Spleen (tissue), 13 donors: ENCODE measurements at places on chromosomes 5 and 9. TPM values are rescaled to one million over a fixed set of nuclear protein-coding genes. Genes with fewer than 3 reads are reported as not detected.

DNA sequence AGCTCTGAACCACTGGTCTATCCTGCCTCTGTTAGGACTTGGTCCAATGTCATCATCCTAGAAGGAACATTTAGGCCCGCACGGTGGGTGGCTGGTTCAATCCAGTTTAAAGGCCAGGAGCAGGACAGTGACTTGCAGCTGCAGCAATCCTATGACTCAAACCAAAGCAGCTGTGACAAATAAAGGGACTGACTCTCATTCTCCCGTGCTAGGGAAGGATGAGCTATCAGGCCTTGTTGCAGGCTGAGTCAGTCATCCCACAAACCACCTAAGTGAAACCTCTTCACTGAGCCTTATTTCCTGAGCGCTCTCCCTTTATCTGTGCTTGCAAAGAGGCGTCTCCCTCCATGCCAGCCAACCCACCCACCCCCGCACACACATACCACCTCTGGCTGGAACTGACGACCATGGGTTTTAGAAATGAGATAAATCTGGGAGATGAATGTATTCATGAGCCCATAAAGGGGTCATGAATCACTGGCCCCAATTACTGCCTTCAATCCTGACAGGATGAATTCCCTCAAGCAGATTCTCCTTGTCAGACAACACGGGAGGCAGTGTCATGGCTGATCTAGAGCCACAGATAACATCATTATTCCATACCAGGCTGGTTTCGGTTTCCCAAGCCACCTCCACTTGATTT, 93.4 kb downstream of the KCNIP1 start:
- no peaks in the 10 kb centered on the region for H3K27me3 ChIP-seq
- DNase-seq, result no peak
- no peaks in the 10 kb centered on the region for H3K36me3 ChIP-seq
- H3K4me3 ChIP-seq, result peak overlapping the region; percentile 2
- H3K4me1 ChIP-seq, result peaks cover 5% of the 10 kb centered on the region

DNA sequence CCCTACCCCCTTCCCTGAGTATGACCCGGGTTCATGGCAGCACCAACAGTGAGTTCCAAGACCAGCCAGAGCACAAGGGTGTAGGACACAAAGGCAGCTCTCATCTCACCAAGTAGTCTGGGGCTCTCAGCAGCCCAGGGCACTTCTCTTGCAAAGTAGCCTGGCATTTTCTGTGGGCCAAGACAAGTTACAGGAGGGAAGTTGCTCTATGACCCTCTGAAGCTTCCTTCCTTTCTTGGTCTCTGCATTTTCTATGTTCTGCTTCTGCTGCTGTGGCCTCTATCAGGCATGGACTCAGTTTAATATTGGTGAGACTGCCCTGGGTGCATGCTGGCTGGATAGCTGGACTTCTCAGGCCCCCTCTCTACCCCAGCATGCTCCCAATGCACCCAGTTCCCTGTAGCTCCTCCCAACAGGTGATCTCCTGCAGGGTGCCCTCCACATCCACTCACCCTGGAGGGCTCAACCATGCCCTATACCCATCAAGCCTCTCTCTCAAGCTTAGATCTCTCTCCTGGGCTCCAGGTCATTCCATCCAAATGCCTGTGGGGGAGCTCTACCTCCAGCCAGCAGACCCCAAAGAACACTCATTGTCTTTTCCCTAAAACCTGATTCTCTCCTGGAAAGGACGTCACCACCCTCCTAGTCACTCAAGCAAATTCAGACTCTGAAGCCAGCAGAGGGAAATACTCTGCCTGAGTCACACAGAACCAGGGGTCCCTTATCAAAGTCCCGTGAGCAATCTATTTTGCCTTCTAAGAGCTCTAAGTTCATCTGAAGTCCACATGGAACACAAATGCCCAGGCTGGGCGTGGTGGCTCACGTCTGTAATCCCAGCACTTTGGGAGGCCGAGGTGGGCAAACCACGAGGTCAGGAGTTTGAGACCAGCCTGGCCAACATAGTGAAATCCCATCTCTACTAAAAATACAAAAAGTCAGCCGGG, 13.8 kb downstream of the TBC1D2 start:
- peak overlapping the region; percentile 23 for H3K27ac ChIP-seq
- H3K27me3 ChIP-seq, result no peaks in the 10 kb centered on the region
- no peak overlapping the region for H3K4me3 ChIP-seq
- H3K4me1 ChIP-seq, result peaks cover 7% of the 10 kb centered on the region
- DNase-seq, result no peak

The CCNI2 gene
- total RNA-seq, result 1.0 TPM

DNA sequence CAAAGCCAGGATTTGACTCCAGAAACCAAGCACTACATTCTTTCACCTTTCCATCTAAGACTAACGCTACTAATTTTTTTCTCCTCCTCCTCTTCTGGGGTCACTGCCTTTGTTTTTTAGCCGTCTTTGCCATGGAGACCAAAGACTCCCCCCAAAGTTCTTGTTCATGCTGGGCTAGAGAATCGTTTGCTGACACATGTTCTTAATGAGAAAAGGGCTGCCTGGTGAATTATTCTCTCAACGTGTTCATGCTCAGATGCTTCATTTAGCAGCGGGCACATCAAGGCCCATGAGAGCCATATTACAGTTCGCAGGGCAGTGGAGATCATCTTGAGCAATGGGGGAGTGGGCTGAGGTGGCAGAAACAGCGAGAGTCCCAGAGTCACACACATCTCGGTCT, 134.9 kb downstream of the SLIT3 start:
- H3K4me3 ChIP-seq, result no peak overlapping the region
- H3K27ac ChIP-seq, result no peak overlapping the region
- H3K4me1 ChIP-seq, result no peaks in the 10 kb centered on the region
- no peaks in the 10 kb centered on the region for H3K36me3 ChIP-seq

GRCh38 chr5:87233143-87233542, 34.5 kb upstream of the RASA1 start:
- DNase-seq, result no peak
- H3K27me3 ChIP-seq, result no peaks in the 10 kb centered on the region
- no peak overlapping the region for H3K4me3 ChIP-seq
- no peaks in the 10 kb centered on the region for H3K36me3 ChIP-seq
- H3K4me1 ChIP-seq, result no peaks in the 10 kb centered on the region

DNA sequence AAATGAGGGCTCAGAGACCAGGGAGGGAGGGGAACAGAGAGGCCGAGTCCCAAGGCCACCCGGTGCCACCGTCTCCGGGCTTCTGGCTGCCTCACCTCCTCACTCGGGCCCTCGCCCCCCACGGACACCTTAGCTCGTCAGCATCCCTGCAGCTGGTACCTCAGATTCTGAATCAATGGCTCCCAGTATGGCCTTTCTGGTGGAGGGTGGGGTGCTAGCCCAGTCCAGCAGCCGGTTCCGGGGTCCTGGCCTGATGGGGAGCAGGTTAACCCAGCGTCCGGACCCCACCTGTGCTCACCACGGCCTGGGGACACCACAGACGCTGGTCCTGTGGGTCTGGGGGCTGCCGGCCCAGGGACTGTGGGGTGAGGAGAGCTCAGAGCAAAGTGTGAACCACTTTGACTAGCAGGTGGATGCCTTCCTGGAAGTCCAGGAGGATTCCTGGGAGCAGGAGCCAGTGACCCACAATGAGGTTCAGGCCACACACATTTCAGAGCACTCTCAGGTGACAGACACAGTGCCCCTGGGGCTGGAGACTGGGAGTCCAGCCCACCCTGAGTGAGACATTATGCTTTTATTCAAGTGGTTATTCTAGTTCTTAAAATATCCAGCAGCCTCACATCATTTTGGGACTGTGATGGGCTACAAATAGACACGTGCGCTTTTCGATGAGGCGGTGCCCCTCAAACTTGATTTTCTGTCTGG, 53.3 kb downstream of the AHRR start:
- H3K4me3 ChIP-seq, result no peak overlapping the region
- no peaks in the 10 kb centered on the region for H3K36me3 ChIP-seq
- peak; percentile 69 for DNase-seq
- peaks cover 30% of the 10 kb centered on the region for H3K4me1 ChIP-seq
- H3K27ac ChIP-seq, result no peak overlapping the region

- H3K4me3 ChIP-seq, result no peak overlapping the region
- peak; percentile 82 for DNase-seq
- H3K27ac ChIP-seq, result peak overlapping the region; percentile 16
- H3K4me1 ChIP-seq, result peaks cover 46% of the 10 kb centered on the region
- no peaks in the 10 kb centered on the region for H3K27me3 ChIP-seq
These were observed 4.7 kb upstream of the TNIP1 start for GRCh38 chr5:151085517-151086041.

The GARNL3 gene
- total RNA-seq, result 10.4 TPM

DNA sequence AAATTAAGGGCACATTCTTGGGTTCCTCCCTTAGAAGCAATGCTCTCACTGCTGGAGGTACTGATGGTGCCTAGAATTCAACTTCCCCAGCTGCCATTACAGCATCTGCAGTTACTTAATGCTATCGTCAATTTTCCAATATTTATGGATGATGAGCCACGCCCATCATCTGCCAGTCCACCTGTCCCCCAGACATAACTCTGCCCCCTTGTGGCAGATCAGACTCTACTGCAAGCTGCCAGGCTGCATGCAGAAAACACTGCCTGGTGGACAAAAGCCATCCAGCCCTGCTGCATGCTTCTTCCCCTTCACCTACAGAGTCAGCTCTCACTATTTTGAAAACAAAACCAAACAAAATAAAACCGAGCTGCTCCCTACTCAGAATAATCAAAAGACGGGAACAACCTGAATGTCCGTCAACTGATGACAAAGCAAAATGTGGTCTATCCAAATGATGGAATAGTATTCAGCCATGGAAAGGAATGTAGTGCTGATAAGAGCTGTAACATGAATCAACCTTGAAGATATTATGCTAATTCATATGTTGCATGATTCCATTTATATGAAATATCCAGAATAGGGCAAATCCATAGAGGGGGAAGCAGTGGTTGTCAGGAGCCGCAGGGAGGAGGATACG, 66.4 kb downstream of the RETREG1 start:
- no peak overlapping the region for H3K27ac ChIP-seq
- H3K4me3 ChIP-seq, result no peak overlapping the region
- no peaks in the 10 kb centered on the region for H3K27me3 ChIP-seq
- H3K4me1 ChIP-seq, result no peaks in the 10 kb centered on the region

DNA sequence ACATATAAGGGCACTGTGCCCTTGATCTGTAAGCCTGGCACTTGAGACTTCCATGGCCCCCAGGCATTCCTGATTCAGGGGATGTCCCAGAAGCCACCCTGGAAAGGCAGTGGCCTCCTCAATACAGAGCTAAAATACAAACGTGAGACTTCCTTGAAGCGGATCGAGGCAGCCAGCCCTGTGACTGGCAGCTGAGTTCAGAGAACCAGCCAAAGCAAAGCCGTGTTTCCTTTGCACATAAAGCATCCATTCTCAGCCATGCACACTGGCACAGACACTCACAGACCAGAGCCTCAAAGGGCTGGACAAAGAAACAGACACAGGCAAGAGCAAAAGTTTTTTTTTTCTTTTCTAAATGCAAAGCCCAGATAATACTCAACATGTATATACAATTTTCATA, 18.8 kb upstream of the CPEB4 start:
- no peak overlapping the region for H3K4me3 ChIP-seq
- no peaks in the 10 kb centered on the region for H3K27me3 ChIP-seq
- H3K36me3 ChIP-seq, result no peaks in the 10 kb centered on the region
- no peak overlapping the region for H3K27ac ChIP-seq
- peaks cover 50% of the 10 kb centered on the region for H3K4me1 ChIP-seq

GRCh38 chr5:172690258-172691075, 49.4 kb downstream of the NEURL1B start:
- no peak overlapping the region for H3K27ac ChIP-seq
- H3K27me3 ChIP-seq, result no peaks in the 10 kb centered on the region
- peaks cover 23% of the 10 kb centered on the region for H3K4me1 ChIP-seq
- H3K4me3 ChIP-seq, result no peak overlapping the region
- DNase-seq, result peak; percentile 54

The PCDHGA1 gene
- total RNA-seq, result 0.43 TPM

DNA sequence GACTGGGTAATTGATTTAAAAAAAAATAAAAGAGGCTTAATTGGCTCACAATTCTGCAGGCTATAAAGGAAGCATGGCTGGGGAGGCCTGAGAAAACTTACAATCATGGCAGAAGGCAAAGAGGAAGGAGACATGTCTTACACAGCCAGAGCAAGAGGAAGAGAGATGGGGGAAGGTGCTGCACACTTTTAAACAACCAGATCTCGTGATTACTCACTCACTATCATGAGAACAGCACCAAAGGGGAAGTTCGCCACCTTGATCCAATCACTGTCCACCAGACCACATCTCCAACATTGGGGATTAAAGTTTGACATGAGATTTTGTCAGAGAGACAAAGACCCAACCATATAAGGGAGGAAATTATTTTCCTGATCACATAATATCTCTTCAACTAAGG, 138.8 kb upstream of the NR4A3 start:
- no peaks in the 10 kb centered on the region for H3K27me3 ChIP-seq
- no peak overlapping the region for H3K27ac ChIP-seq
- H3K4me3 ChIP-seq, result no peak overlapping the region
- H3K4me1 ChIP-seq, result no peaks in the 10 kb centered on the region
- no peaks in the 10 kb centered on the region for H3K36me3 ChIP-seq
- no peak for DNase-seq

DNA sequence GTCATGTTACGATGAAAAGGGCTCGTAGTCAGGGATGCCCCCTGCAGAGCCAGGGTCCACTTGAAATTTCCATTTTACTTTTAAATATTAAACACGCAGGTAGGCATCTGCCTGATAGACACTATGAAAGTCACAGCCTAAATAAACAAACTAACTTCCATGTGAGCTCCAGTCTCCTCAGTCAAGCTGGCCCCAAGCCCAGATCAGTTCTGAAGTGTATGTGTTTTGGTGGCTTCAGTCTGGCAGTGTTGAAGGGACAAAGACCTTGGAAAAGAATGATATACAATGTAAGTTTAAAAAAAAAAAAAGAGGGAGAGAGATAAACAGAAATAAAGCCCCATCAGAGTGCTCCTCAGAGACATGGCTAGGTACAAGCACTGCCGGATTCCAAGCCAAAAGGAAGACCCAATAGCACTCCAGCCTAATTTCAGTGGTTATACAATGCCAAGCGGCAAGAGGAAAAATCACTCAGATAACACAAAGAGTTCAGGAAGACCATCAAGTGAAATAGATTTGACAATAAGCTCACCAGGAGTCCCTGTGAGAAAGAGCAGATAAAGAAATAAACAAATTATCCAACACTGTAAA, 181.0 kb downstream of the BNC2 start:
- no peak overlapping the region for H3K4me3 ChIP-seq
- DNase-seq, result no peak
- no peak overlapping the region for H3K27ac ChIP-seq
- no peaks in the 10 kb centered on the region for H3K27me3 ChIP-seq
- H3K36me3 ChIP-seq, result no peaks in the 10 kb centered on the region

The PCDHGB1 gene
- 2.5 TPM for total RNA-seq

- DNase-seq, result no peak
- H3K4me3 ChIP-seq, result no peak overlapping the region
- H3K27ac ChIP-seq, result no peak overlapping the region
- H3K27me3 ChIP-seq, result peaks cover 39% of the 10 kb centered on the region
- H3K4me1 ChIP-seq, result peaks cover 3% of the 10 kb centered on the region
These were observed 35.8 kb upstream of the NFIB start for GRCh38 chr9:14349447-14350348.

GRCh38 chr9:105672711-105673234, 10.5 kb downstream of the TAL2 start:
- no peak overlapping the region for H3K27ac ChIP-seq
- H3K4me3 ChIP-seq, result no peak overlapping the region
- H3K36me3 ChIP-seq, result no peaks in the 10 kb centered on the region
- DNase-seq, result no peak

The LECT2 gene
- total RNA-seq, result not detected

- H3K4me1 ChIP-seq, result no peaks in the 10 kb centered on the region
- no peak overlapping the region for H3K4me3 ChIP-seq
- H3K27ac ChIP-seq, result no peak overlapping the region
- DNase-seq, result no peak
These were observed 272.6 kb downstream of the ATPSCKMT start for GRCh38 chr5:9977070-9977469.

The SERF1A gene
- 13.6 TPM for total RNA-seq

GRCh38 chr5:143161885-143162540, 241.5 kb downstream of the NR3C1 start:
- H3K27ac ChIP-seq, result no peak overlapping the region
- no peaks in the 10 kb centered on the region for H3K27me3 ChIP-seq
- no peaks in the 10 kb centered on the region for H3K4me1 ChIP-seq
- DNase-seq, result no peak
